CD8-positive, alpha-beta memory T cell (primary cell): ENCODE measurements at places on chromosomes 2 and 18.

DNA sequence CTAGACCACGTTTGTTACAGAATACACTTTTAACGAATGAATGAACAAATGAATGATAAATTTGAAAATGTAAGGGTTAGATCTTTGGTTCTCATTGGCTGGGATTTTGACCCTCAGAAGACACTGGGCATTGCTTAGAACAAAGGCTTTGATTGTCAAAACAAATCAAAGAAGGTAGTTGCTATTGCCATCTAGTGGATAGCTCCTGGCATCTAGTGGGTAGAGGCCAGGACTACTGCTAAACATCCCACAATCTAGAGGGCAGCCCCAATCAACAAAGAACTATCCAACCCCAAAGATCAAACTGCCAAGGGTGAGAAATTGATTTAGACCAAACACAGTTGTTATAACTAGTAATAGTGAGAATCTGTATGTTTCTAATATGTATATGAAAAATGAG lies 552.3 kb downstream of the KCNJ3 start:
- no peak for DNase-seq
- H3K27ac ChIP-seq = no peak overlapping the region
- no peak overlapping the region for H3K4me3 ChIP-seq
- H3K27me3 ChIP-seq = no peaks in the 10 kb centered on the region
- H3K4me1 ChIP-seq = no peaks in the 10 kb centered on the region

DNA sequence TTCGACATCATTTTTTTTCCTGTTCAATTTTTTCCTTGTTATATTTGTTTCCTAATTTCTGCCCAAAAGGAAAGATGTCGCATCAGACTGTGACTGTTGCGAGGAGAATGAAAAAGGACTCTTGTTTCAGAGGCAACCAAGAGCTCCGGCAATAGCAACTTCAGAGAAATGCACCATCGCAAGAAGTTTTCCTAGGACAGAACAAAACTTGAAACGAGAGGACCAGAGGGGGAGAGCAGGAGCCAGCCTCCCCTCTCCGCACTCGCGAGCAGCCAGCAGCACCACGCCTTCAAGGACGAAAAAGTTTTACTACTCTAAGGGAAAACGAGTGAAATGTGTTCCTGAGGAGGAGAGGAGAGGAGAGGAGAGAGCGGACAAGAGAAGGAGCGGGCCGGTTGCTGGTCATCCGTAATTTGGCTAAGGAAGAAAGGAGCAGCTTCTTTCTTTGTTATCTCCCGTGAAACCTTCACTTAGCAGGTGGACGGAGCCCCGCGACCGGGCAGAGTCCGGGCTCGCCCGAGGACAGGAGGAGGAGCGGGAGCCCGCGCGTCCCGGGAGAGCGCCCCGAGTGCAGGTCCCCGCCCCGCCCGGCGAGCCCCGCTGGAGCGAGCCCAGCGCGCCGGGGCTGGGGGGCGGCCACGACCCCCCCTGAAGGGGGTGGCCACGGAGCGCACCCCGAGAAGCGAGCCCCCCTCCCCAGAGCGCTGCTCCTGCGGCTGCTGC lies 744 bp downstream of the POU3F3 start:
- DNase-seq = no peak
- H3K27ac ChIP-seq = no peak overlapping the region
- no peaks in the 10 kb centered on the region for H3K36me3 ChIP-seq
- no peak overlapping the region for H3K4me3 ChIP-seq
- H3K4me1 ChIP-seq = peaks cover 17% of the 10 kb centered on the region
- peaks cover 56% of the 10 kb centered on the region for H3K27me3 ChIP-seq

DNA sequence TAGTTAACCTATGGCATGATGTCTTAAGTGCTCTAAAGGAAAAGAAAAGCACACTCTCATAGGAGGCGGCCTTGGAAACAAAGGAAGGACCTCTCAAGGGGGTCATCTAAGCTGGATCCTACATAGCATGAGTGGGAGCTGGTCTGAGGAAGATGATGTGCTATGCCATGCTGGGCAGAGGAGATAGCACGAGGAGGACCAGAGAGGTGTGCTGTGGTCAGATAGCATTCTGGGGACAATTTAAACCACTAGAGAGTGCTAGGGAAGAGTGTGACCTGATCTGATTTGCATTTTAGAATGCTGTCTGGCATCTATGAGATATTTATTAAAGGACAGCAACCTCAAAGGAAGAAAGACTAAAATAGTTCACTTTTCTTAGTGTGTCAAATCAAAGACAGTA lies 910.1 kb upstream of the CELF4 start:
- H3K36me3 ChIP-seq = no peaks in the 10 kb centered on the region
- DNase-seq = no peak
- no peaks in the 10 kb centered on the region for H3K27me3 ChIP-seq
- H3K4me1 ChIP-seq = no peaks in the 10 kb centered on the region

GRCh38 chr2:16073921-16074425 lies 133.6 kb downstream of the MYCN start:
- H3K4me3 ChIP-seq = no peak overlapping the region
- H3K27me3 ChIP-seq = no peaks in the 10 kb centered on the region
- H3K36me3 ChIP-seq = no peaks in the 10 kb centered on the region

- H3K4me3 ChIP-seq = no peak overlapping the region
- no peaks in the 10 kb centered on the region for H3K27me3 ChIP-seq
- H3K36me3 ChIP-seq = no peaks in the 10 kb centered on the region
- no peaks in the 10 kb centered on the region for H3K4me1 ChIP-seq
Measured at GRCh38 chr2:70400539-70400938, 98.7 kb upstream of the FAM136A start.

- H3K4me3 ChIP-seq = no peak overlapping the region
- no peaks in the 10 kb centered on the region for H3K36me3 ChIP-seq
- no peaks in the 10 kb centered on the region for H3K4me1 ChIP-seq
- no peak overlapping the region for H3K27ac ChIP-seq
- no peak for DNase-seq
Measured at GRCh38 chr2:46018773-46019591, 278.2 kb upstream of the EPAS1 start.

DNA sequence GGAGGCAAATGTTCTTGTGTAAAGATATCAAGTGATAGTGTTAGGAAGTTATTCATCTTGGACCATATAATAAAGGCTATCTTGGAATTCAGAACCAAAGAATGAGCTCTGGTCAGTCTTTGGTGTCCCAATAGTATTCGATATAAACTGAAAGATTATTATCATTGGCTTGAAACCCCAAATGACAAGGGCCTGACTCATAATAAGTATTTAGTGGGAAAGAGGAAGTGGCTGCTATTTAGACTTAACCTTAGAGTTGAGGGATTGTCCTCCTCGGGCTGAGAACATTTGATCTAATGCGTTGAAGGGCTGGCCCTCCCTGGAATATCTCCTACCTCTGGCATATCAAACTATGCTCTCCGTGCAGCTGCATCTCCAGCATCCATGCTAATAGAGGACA lies 67.5 kb downstream of the CDH20 start:
- no peak overlapping the region for H3K27ac ChIP-seq
- H3K4me1 ChIP-seq = no peaks in the 10 kb centered on the region
- H3K36me3 ChIP-seq = no peaks in the 10 kb centered on the region

- H3K4me1 ChIP-seq = peaks cover 33% of the 10 kb centered on the region
- H3K27me3 ChIP-seq = no peaks in the 10 kb centered on the region
- no peak for DNase-seq
- peak overlapping the region; percentile 97 for H3K4me3 ChIP-seq
- peak overlapping the region; percentile 97 for H3K27ac ChIP-seq
- peaks cover 10% of the 10 kb centered on the region for H3K36me3 ChIP-seq
Measured at GRCh38 chr18:63421514-63421913, 762 bp downstream of the VPS4B start.

- no peaks in the 10 kb centered on the region for H3K27me3 ChIP-seq
- no peak overlapping the region for H3K4me3 ChIP-seq
- no peaks in the 10 kb centered on the region for H3K36me3 ChIP-seq
- H3K4me1 ChIP-seq = no peaks in the 10 kb centered on the region
Measured at GRCh38 chr2:165773684-165774083, 20.4 kb downstream of the GALNT3 start.

- H3K36me3 ChIP-seq = peaks cover 12% of the 10 kb centered on the region
- no peak for DNase-seq
- no peak overlapping the region for H3K4me3 ChIP-seq
- H3K27me3 ChIP-seq = no peaks in the 10 kb centered on the region
- no peak overlapping the region for H3K27ac ChIP-seq
- no peaks in the 10 kb centered on the region for H3K4me1 ChIP-seq
Measured at GRCh38 chr2:208356846-208357574, 49.6 kb upstream of the PTH2R start.

DNA sequence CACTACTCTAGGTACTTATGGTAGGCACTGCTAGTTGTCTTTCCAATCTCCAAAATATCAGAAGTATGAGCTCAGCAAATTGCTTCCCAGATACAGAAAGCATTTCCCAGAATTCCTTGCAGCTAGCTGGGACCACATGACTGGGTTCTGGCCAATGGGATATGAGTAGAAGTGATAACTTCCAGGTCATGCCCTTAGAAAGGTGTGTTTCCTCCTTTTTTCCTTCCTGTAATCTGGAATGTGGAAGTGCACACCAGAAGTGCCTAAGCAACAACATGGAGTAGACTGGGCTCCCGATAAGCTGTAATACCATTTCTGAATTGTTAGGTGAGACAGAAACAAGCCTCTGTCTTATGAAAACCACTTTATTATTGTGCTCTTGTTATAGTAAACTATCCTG lies 279.8 kb downstream of the ZNF385B start:
- no peaks in the 10 kb centered on the region for H3K4me1 ChIP-seq
- no peak overlapping the region for H3K27ac ChIP-seq
- no peaks in the 10 kb centered on the region for H3K36me3 ChIP-seq
- H3K27me3 ChIP-seq = no peaks in the 10 kb centered on the region
- no peak overlapping the region for H3K4me3 ChIP-seq
- no peak for DNase-seq

DNA sequence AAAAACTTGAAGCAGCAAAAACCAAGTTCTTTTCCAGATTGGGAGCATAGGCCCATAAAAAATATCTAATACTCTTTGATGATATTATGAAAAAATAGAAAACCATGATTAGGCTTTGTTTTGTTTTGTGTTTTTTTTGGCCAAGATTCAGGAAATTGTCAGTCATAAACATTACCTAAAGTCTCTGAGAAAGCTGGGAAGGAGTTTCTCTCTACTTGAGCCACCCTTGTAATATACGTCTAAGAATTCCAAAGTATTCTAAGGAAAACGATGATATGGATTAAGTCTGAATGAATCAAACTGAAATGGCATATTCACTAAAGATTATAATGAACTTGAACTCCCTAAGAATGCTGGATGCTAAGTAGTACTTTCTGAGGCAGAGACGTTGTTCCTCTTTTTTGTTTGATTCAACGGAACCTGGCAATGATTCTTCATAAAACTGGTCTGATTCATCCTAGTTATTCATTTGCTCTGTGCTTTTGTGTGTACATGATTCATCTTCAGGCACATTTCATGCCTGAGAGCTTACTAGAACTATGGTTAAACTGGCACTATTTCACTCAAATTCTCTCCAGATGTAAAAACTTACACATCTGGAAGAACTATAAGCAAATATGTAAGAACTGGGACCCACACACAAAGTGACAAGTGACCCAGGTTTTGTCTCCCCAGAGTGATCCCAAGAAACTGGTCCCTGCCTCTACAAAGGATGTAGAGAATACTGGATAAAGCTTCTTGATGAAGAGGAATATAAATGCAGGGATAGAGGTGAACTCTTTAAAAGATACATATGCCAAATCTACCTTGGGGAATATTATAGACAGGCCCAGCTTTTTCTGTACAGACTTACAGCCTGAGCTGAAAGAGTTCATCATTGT lies 159.7 kb downstream of the DOCK10 start:
- no peak for DNase-seq
- H3K27ac ChIP-seq = no peak overlapping the region
- peaks cover 19% of the 10 kb centered on the region for H3K4me1 ChIP-seq
- no peaks in the 10 kb centered on the region for H3K27me3 ChIP-seq
- H3K36me3 ChIP-seq = peaks cover 41% of the 10 kb centered on the region

DNA sequence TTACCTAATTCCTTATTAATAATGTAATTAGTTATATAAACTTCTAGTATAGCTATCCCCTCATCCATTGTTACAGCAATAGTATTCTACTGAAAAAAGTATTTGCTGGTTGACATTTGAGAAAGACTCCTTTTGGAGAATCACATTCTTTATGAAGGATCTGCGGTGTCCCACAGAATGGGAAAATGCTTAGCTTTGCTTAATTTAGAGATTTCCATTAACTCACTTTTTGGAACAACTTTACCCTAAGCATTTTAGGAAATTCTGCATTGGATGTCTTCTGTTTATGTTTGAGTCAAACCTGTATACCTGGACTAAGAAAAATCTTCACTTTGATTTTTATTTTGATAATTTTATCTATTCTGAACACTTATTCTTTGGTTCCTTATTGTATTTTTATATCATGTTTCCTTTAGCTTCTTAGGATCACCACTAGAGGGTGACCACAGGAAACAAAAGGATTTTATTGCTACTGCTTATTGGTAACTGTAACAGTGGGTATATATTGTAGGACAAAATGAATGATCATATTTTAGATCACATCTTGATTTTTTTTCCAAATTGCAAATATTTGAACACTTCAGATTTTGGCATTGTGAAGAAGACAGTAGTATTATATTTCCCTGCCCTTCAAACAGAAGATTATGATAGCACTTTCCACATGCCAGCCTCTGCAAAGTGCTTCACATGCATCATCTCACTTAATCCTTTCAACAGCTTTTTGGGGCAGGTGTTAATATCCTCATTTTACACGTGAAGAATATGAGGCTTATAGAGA lies 79.6 kb downstream of the MIB1 start:
- no peaks in the 10 kb centered on the region for H3K36me3 ChIP-seq
- no peak overlapping the region for H3K27ac ChIP-seq
- DNase-seq = no peak
- H3K4me1 ChIP-seq = no peaks in the 10 kb centered on the region

GRCh38 chr2:176324862-176325261 lies 55.6 kb downstream of the MTX2 start:
- DNase-seq = no peak
- H3K27me3 ChIP-seq = no peaks in the 10 kb centered on the region
- H3K4me1 ChIP-seq = no peaks in the 10 kb centered on the region
- no peaks in the 10 kb centered on the region for H3K36me3 ChIP-seq
- H3K27ac ChIP-seq = no peak overlapping the region
- H3K4me3 ChIP-seq = no peak overlapping the region

GRCh38 chr2:14543284-14543683 lies 89.2 kb upstream of the LRATD1 start:
- H3K4me1 ChIP-seq = no peaks in the 10 kb centered on the region
- DNase-seq = no peak
- H3K27ac ChIP-seq = no peak overlapping the region
- H3K4me3 ChIP-seq = no peak overlapping the region

DNA sequence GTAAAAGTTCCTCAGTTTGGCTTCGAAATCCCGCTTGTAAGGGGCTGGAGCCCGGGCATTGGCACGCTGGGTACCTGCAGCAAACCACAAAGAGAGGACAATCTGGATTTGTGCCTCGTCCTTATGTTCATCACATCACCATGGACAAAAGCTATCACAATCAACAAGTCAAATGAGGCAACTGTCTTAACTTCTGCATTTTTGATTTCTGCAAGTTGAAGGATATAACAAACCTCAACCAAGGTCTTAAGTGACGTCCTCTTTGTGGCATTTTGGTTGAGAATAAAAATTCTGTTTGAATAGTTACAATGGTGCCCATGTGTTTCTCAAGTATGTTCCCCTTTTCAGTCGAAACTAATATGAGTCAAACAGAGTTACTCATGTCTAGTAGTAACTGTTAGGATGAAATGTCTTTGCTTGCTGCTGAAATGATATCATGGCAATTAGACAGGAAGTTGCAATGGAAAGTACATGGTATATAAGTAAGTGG lies 70.8 kb upstream of the STK17B start:
- peak overlapping the region; percentile 5 for H3K27ac ChIP-seq
- no peaks in the 10 kb centered on the region for H3K36me3 ChIP-seq
- H3K27me3 ChIP-seq = no peaks in the 10 kb centered on the region
- no peak overlapping the region for H3K4me3 ChIP-seq

GRCh38 chr18:75066936-75067335 lies 142.0 kb downstream of the PTGR3 start:
- DNase-seq = no peak
- H3K4me1 ChIP-seq = peaks cover 28% of the 10 kb centered on the region
- no peak overlapping the region for H3K27ac ChIP-seq
- H3K27me3 ChIP-seq = no peaks in the 10 kb centered on the region
